Esophagus squamous epithelium (tissue), 5 donors: ENCODE measurements at places on chromosomes 5 and 9.

GRCh38 chr9:20604562-20604961 is 17.7 kb downstream of the MLLT3 start:
- H3K4me1 ChIP-seq = no peaks in the 10 kb centered on the region
- H3K36me3 ChIP-seq = no peaks in the 10 kb centered on the region
- peak overlapping the region; percentile 28 for H3K4me3 ChIP-seq
- peak overlapping the region; percentile 54 for H3K27ac ChIP-seq
- no peaks in the 10 kb centered on the region for H3K27me3 ChIP-seq
- no peak for DNase-seq

DNA sequence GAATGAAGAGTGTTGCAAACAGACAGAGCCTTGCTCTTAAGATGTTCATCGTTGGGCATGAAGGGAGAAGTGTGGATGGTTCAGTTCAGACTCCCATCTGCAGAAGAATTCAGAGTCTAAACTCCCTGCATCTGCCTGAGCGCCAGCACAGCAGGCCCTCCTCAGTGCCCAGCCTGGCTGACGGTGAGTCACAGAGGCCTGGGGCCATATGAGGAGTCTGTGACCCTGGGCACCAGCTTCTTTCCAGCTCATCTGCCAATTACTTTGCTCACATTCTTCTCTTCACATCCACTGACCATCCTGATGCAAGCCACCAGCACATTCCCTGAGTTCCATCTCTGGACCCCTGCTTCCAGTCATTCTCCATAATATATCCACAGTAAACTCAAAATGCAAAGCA is 401.1 kb upstream of the TRPC7 start:
- H3K36me3 ChIP-seq = no peaks in the 10 kb centered on the region
- no peak overlapping the region for H3K27ac ChIP-seq
- DNase-seq = no peak
- H3K4me3 ChIP-seq = no peak overlapping the region
- no peaks in the 10 kb centered on the region for H3K27me3 ChIP-seq

- H3K27me3 ChIP-seq = no peaks in the 10 kb centered on the region
- no peaks in the 10 kb centered on the region for H3K36me3 ChIP-seq
- H3K4me1 ChIP-seq = no peaks in the 10 kb centered on the region
- H3K27ac ChIP-seq = no peak overlapping the region
- H3K4me3 ChIP-seq = no peak overlapping the region
Measured at GRCh38 chr5:28927559-28928326, 1889.4 kb upstream of the CDH9 start.

GRCh38 chr9:14071484-14071883 is 242.5 kb downstream of the NFIB start:
- no peaks in the 10 kb centered on the region for H3K27me3 ChIP-seq
- no peaks in the 10 kb centered on the region for H3K4me1 ChIP-seq
- H3K36me3 ChIP-seq = no peaks in the 10 kb centered on the region
- DNase-seq = no peak

GRCh38 chr5:39106322-39106721 is 32.1 kb upstream of the RICTOR start:
- H3K27ac ChIP-seq = no peak overlapping the region
- H3K4me1 ChIP-seq = no peaks in the 10 kb centered on the region
- no peak overlapping the region for H3K4me3 ChIP-seq
- DNase-seq = no peak
- H3K36me3 ChIP-seq = no peaks in the 10 kb centered on the region
